ENCODE measurements at places on chromosomes 3 and 15. TPM values are rescaled to one million over a fixed set of nuclear protein-coding genes. Genes with fewer than 3 reads are reported as not detected.

DNA sequence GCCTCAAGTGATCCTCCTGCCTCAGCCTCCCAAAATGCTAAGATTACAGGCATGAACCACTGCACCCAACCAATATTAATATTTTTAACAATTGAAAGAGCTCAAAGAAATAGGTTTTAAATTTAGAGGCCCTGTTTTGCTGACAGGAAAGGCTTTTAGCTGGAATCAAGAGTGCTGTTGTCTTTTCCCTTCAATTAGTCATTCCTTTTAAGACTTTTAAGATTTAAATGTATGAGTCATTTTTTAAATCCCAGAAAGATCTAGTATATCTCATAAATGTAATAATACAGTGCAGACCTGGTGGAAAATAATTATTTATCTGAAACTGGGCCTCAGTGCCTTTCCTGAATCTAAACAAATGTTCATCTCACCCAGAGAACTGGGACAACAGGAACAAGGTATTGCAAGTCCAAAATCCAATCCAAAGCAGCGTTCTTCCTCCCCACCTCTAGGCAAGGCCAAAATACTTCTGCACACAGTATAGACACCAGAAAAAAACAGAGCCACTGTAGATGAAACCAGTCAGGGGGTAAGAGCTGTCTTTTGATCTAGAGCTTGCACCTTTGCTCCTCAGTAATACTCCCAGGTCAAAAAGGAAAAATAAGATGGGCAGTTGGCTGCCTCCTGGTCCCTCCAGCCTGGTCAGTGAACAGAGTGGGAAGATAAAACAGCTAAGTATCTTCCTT is 14.4 kb downstream of the AGTR1 start:
- DNase-seq = no peak

- DNase-seq = no peak
Measured at GRCh38 chr3:38563886-38564270, 67.7 kb downstream of the EXOG start.

GRCh38 chr3:111418391-111418790 is 123.6 kb upstream of the CD96 start:
- DNase-seq = no peak

- no peak for DNase-seq
Measured at GRCh38 chr15:78223396-78224022, 10.9 kb downstream of the ACSBG1 start.

- no peak for DNase-seq
Measured at GRCh38 chr3:105553851-105554250, 187.1 kb downstream of the ALCAM start.

The KIF23 gene
- total RNA-seq = 0.69 TPM

The CCR9 gene
- not detected for total RNA-seq

The TMEM108 gene
- total RNA-seq = 6.5 TPM

The C3orf49 gene
- total RNA-seq = not detected

The HYAL2 gene
- 27.2 TPM for total RNA-seq

The ST6GAL1 gene
- 25.0 TPM for total RNA-seq
